ENCODE measurements at places on chromosomes 2 and 18. TPM values are rescaled to one million over a fixed set of nuclear protein-coding genes. Genes with fewer than 3 reads are reported as not detected.

IL18R1 gene
- 18.2 TPM for total RNA-seq

OTOS gene
- not detected for total RNA-seq

IL37 gene
- total RNA-seq = not detected

FBXO48 gene
- total RNA-seq = 1.5 TPM

CCDC102B gene
- 10.7 TPM for total RNA-seq

FAM117B gene
- total RNA-seq = 3.3 TPM

TSN gene
- total RNA-seq = 50.1 TPM

NYAP2 gene
- total RNA-seq = not detected

ST8SIA5 gene
- 1.5 TPM for total RNA-seq

ASPRV1 gene
- total RNA-seq = 1.1 TPM

UCN gene
- 1.0 TPM for total RNA-seq

MGAT4A gene
- total RNA-seq = 50.6 TPM

TM4SF20 gene
- total RNA-seq = 0.32 TPM

SLC16A14 gene
- 2.5 TPM for total RNA-seq

HAAO gene
- 2.8 TPM for total RNA-seq

RAB6C gene
- total RNA-seq = not detected

CYRIA gene
- total RNA-seq = 22.4 TPM

LYG1 gene
- total RNA-seq = 1.1 TPM

LRRTM1 gene
- total RNA-seq = not detected

TRPM8 gene
- not detected for total RNA-seq

MOGAT1 gene
- 0.74 TPM for total RNA-seq

AKAIN1 gene
- total RNA-seq = not detected

BIRC6 gene
- 98.7 TPM for total RNA-seq

CXCR1 gene
- 7.2 TPM for total RNA-seq

SKA1 gene
- total RNA-seq = not detected

KIF3C gene
- 7.4 TPM for total RNA-seq

RAB27B gene
- total RNA-seq = 0.93 TPM

RNPEPL1 gene
- 69.9 TPM for total RNA-seq

CFC1 gene
- not detected for total RNA-seq

REG1A gene
- total RNA-seq = 8.8 TPM

TGIF1 gene
- 59.3 TPM for total RNA-seq

CYP27C1 gene
- total RNA-seq = 1.1 TPM

CCDC121 gene
- 2.2 TPM for total RNA-seq

PTH2R gene
- total RNA-seq = not detected

PROM2 gene
- 0.39 TPM for total RNA-seq

IAH1 gene
- total RNA-seq = 59.7 TPM

LHCGR gene
- total RNA-seq = 1.7 TPM

HOXD1 gene
- total RNA-seq = 1.1 TPM

ABCG5 gene
- total RNA-seq = not detected

MEX3C gene
- 27.2 TPM for total RNA-seq

GAREM2 gene
- total RNA-seq = 6.8 TPM

MSTN gene
- 0.48 TPM for total RNA-seq

RRM2 gene
- 0.22 TPM for total RNA-seq

LIPG gene
- total RNA-seq = 2.2 TPM

GKN2 gene
- total RNA-seq = not detected

LIMS2 gene
- total RNA-seq = 70.6 TPM

CAPN13 gene
- total RNA-seq = not detected

CDKL4 gene
- total RNA-seq = 0.96 TPM

MTHFD2 gene
- 47.4 TPM for total RNA-seq

DCC gene
- total RNA-seq = 0.42 TPM

NFATC1 gene
- 35.4 TPM for total RNA-seq

SNTG2 gene
- 5.6 TPM for total RNA-seq

CAPN14 gene
- total RNA-seq = 0.10 TPM

MAP3K19 gene
- total RNA-seq = not detected

Data from mesenteric fat pad (tissue), 1 donor.